ENCODE measurements at places on chromosomes 1 and 21.

DNA sequence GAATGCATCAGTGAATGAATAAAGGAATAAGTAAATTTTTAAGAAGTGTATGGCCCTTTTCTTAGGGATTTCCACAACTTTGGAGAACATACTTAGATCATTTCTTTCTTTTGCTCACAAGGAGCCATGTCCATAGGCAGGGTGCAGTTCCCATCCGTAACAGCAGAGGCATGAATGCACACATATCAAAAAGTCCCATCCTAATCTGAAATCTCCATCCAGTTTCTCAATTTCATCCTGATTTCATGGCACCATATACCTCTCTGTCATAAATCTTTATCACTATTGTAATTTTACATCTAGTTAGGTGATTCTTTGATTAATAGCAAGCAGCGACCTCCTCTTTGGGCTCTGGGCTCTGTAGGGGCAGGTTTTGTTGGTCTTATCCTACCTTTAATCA is 359.2 kb downstream of the RRAGC start:
- DNase-seq = no peak

GRCh38 chr1:1021010-1021919 is 1.3 kb downstream of the AGRN start:
- DNase-seq = peak; percentile 80

GRCh38 chr1:44045064-44045463 is 13.8 kb upstream of the SLC6A9 start:
- no peak for DNase-seq

DNA sequence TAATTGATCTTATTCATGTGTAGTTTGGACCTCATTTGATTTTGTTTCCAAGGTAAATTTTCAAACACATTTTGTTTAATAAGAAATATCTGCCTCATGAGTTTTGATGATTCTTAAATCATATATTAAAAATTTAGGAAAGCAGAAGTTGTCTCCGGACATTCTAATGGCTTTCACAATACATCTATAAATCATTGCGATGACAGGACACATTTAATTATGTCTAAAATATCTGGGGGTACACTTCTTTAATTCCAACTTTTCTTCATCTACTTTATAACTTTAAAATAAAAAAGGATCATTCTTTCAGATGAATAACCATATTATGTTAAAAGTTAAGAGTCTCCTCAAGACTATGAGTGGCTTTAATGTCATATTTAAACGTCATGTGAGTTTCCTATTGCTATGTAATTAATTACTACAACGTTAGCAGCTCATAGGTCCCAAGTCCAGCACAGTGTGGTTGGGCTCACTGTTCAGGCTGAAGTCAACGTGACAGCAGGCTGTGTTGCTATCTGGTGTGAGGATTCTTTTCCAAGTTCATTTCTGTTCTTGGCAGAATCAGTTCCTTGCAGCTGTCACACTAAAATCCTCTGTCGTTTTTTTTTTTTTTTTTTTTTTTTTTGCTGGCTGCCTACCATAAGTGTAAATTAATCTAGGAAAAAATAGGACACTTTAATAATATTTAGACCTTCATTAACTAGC is 893.5 kb downstream of the LTN1 start:
- DNase-seq = no peak

GRCh38 chr1:21368515-21369289 is 71.2 kb upstream of the NBPF3 start:
- peak; percentile 77 for DNase-seq

DNA sequence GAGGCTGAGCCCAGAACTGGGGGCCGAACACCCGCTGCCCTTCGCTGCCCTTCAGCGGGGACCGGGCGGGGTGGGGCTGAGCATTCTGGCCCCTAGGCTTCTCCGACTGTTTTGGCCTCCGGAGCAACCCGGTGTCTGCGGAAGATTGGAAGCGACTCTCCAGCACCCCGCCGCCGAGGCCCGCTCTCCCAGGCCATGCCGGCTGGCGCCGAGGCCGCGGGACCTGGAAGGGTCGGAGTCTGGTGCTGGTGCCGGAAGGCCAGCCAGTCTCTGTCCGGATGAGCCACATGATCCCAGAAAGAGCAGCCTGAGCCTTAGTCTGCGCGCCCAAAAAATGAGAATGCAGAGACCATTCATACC is 272.0 kb downstream of the FOXD2 start:
- no peak for DNase-seq

DNA sequence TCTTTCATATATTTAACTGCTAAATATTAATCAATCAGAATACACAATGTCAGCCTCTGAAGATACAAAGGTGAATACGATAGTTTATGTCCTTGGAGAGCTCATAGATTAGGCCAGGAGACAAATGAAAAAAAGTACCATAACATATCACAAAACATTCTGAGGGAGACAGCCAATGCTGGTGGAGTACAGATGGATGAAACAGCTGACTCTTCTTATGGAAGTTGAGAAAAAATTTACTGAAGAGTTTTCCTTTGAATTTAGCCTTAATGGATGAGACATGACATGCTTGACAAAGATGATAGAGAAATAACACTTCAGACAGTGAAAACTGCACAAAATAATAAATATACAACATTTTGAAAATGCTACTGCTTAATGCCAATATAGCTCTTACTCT is 193.5 kb downstream of the PDE4B start:
- no peak for DNase-seq

GRCh38 chr1:104648269-104648691 is 898.6 kb downstream of the AMY1C start:
- peak; percentile 73 for DNase-seq

GRCh38 chr1:112618114-112618720 is 724 bp downstream of the ST7L start:
- DNase-seq = peak; percentile 79
